CD4-positive, alpha-beta T cell (primary cell): ENCODE measurements at places on chromosomes 5 and 9.

DNA sequence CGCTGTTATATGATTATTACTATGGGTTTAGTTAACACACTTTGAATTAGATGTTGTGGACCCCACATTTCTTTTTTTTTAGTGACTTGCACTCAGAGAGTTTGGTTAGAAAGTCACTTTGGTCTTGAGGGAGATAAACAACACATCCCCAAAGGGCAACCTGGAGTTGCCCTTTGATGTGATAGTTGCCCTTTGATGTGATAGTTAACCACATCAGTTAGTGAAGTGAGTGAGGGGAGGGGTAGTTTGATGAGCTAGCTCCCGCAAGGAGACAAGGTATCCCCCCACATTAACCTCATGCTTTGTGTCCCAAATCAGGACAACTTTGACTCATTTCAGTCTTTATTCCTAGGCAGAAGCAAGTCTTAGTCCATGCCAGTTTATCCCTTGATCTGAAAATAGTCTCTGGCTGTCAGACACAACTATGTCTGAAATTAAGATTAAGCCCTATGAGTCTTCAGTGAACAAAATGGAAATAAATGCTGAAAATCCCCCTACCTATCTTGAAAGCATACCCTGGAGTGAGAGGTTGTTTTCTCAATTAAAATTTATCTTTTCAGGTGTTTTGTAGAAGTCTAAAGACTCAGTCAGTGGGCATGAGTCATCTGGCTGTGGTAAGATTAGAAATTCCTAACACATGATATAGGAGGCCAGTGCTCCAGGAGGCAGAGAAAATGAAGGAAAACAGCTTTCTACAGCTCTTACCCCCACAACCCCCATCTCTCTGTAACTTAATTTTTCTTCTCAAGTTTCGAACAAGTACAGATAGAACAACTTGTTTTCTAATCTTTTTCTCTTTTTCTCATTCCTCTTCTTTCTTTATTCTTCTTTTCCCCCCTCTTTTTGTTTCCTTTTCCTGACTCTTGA, 208.9 kb upstream of the DMRTA1 start:
- DNase-seq = no peak

DNA sequence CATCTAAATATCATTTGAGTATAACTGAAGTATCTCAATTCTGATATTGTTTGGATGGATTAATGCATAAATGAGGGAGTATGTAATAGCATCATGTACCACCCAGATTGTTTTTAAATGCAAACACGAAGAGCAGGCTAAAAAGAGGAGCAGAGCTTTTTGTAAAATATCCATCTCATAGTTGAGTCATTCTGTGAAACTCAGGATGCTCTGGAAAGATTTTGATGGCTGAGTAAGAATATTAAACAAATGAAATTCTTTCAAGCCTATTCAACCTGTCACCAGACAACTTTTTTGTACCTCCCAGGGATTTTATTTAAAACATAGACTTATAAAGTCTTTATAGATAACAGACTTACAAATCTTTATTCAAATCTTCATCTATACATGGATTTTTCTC, 625.9 kb downstream of the TLE4 start:
- no peak for DNase-seq

GRCh38 chr5:155616779-155617392, 603.3 kb downstream of the KIF4B start:
- DNase-seq = peak; percentile 9

DNA sequence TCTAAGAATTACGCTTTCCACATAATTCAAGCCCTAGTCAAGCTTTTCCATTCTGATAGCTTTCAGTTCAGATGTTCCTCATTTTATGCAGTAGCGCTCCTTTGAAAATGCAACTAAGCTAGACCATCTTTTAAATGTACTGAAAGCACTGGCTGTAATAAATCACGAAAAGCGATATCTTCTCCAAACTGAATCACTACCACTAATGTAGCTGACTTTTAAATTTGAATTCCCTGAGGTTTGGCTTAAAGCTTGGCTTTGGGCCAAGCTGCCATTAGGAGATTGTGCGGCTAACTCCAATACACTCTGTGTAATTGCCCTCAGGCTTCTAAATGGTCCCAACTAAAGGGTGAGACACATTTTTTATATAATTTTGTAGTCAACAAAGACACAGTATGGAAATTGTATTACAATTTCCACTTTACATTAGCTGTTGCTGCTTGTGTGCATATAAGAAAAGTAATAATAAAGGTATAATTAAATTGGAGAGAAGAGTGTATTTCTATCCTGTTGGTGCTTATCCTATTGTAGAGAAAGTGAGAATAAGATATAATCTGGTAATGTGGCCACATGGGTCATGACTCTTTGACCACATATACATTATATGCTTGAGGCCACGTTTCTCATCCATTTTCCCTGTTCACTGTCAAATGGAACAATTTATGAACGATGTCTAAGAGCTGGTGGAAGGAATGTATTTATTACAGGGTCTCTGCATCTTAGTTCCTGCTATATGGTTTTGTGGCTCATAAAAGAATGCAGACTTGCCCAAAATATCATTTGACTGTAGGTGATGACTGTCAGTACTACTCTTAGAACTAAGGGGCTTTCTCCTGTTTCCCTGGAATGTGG, 118.7 kb upstream of the TAF11L2 start:
- no peak for DNase-seq

DNA sequence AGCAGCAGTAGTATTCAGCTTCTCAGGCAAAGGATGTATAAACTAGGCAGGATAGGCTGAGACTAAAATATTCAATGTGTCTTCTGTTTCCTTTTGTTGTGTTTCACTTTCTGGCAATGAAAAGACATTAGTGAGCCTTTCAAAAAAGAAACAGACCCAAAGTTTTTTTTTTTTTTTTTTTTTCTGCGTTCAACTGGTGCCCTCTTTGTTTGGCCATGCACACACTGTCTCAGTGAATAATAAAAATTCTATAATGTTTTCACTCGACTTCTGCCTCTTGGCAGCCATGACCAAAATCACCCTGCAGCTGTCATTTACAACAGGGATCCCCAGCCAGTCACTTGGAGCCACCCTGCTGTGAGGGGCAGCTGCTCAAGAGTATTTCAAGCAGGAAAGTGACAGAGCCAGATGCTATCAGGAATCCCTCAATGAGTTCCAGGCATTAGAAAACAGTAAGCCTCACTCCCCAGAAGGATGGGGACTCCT, 44.0 kb upstream of the MAN2A1 start:
- DNase-seq = no peak

DNA sequence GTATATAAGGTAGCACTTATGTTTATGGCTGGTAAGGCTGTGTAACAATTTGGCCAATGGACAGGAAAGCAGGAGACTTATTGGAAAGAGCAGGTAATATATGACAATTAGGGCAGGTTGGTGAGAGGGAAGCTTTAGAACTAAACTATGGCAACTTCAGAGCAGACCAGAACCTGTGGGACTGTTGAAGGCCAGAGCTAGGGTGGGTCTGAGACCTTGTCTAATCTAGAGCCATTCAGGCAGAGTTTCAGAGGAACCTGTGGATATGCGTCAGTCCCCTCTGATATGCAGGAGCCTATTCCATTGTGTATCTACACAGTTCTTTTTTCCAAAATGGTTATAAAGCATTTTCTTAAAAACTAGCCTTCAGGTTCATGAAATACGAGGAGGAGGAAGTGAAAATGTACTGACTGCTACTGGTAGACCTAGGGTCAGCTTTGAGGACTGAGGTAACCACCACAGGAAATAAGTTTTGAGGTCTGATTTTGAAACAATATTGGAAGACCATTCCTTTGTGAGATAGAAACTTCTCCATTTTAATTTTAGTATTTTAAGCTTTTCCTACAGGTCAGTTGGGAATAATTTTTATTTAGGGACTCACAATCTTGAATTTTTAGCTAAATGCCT, 37.6 kb downstream of the ELL2 start:
- no peak for DNase-seq

GRCh38 chr9:7105095-7105494, 347.3 kb downstream of the KDM4C start:
- no peak for DNase-seq

GRCh38 chr5:34555699-34556508, 100.2 kb upstream of the RAI14 start:
- DNase-seq = no peak

- DNase-seq = no peak
Observed at GRCh38 chr5:78430866-78431265, 70.4 kb downstream of the SCAMP1 start.

DNA sequence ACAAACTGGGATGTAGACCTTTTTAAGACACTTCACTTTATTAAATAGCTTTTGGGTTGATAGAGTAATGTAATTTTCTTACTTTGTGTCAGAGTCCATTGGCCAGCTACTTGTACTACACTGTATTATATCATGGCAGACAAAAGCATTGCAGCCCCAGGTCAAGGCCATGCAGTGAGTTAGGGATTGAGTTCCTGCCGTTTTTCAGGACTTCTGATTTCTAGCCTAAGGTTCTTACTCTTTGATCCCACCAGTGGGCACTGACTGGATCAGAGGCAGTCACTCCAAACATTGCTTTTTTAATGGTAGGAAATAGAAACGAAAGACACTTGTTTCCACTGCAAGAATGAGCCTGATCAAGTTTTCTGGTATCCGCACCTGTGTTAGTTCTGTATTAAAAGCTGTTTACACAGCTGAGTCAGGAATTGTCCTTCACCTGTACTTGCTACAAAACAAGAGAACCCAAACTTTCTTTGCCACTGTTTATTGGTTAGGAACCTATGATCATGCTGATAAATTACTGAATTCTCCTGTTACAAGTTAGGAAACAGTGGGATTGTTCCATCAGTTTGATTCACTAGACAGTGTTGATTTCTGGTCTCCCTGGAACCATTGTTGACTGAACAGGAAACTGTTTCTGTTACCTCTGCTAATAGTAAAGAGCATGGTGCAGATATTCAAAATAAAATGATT, 22.1 kb downstream of the LRRC70 start:
- no peak for DNase-seq

DNA sequence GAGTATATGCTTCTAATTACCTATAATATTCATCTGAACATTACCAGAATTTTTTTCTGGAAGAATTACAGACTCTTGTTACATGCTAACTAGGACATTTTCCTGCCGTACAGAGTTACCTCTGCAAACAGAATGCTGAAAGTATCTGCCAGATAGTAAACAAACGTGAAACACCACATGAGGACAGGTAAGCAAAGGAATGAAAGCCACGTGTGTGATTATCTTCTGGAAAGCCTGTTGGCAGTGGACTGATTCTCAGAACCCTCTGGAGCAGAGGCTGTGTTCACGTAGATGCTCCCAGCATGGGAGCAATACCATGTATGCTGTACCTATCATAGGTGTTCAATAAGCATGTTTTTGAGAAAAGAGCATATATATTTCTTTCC, 472.6 kb downstream of the ENC1 start:
- DNase-seq = no peak

- peak; percentile 40 for DNase-seq
Observed at GRCh38 chr9:89605465-89606048, 745 bp downstream of the GADD45G start.

GRCh38 chr5:132947671-132948070, 15.8 kb downstream of the AFF4 start:
- no peak for DNase-seq

- DNase-seq = no peak
Observed at GRCh38 chr9:69584759-69585158, 87.4 kb downstream of the APBA1 start.

DNA sequence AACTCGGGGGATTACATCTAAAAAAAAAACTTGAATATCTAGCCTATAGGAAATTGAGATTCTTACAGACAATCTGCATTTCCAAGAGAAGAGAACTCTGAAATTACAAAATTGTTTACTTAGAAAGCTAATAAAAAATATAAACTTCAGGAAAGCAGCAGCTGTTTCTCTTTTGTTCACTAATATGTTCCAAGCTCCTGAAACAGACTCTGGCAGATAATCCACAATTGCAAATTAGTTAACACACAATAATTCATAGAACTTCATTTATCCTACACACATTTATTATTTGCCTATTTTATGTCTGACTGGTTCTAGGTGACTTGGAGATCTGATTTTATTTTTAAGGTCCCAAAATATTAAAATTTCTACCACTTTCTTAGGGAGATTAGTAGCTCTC, 83.8 kb downstream of the TMEM167A start:
- no peak for DNase-seq

DNA sequence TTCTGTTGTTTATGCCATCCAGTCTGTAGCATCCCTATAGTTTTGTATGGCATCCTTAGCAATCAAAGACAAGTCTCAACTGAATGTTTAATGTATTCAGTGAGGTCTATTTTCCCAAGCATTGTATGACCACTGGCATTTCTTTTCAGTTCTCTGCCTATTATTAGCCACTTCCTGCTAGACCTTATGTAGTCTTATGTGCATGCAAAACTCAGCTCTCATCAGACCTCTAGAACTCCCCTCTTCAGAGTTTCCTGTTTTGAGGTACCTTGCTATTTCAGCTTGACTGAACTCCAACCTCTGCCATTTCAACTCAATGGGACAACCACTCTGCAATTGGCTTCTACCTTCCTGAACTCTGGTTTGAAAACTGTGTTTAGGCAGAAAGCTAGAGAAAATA, 113.2 kb downstream of the SLC25A46 start:
- no peak for DNase-seq

GRCh38 chr5:139061856-139062255, 136.3 kb downstream of the SIL1 start:
- no peak for DNase-seq

- DNase-seq = no peak
Observed at GRCh38 chr5:55576661-55577060, 41.9 kb upstream of the PLPP1 start.

GRCh38 chr5:180723936-180724335, 15.9 kb downstream of the OR2Y1 start:
- no peak for DNase-seq

GRCh38 chr5:174166231-174167079, 120.9 kb downstream of the NSG2 start:
- no peak for DNase-seq

GRCh38 chr5:1743769-1744085, 55.9 kb downstream of the MRPL36 start:
- no peak for DNase-seq

DNA sequence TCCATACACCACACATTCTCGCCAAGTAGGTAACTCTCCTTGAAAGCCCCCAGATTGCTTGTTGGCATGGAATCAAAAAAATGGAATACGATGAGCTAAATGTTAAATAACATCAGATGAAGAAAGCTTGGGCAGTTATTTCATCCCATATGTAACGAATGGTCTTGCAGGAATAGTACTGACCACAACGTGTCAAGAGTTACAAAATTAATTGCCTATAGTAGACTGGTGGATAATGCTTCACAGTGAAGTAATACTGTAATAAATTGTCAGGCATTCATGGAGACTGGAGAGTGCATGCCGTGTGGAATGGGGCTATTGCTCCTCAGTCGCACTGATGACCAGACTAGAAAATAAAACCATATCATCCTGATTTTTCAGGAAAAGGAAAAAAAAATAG, 1628.7 kb downstream of the MAT2B start:
- no peak for DNase-seq
